ENCODE measurements at places on chromosomes 12 and 14. TPM values are rescaled to one million over a fixed set of nuclear protein-coding genes. Genes with fewer than 3 reads are reported as not detected.

DNA sequence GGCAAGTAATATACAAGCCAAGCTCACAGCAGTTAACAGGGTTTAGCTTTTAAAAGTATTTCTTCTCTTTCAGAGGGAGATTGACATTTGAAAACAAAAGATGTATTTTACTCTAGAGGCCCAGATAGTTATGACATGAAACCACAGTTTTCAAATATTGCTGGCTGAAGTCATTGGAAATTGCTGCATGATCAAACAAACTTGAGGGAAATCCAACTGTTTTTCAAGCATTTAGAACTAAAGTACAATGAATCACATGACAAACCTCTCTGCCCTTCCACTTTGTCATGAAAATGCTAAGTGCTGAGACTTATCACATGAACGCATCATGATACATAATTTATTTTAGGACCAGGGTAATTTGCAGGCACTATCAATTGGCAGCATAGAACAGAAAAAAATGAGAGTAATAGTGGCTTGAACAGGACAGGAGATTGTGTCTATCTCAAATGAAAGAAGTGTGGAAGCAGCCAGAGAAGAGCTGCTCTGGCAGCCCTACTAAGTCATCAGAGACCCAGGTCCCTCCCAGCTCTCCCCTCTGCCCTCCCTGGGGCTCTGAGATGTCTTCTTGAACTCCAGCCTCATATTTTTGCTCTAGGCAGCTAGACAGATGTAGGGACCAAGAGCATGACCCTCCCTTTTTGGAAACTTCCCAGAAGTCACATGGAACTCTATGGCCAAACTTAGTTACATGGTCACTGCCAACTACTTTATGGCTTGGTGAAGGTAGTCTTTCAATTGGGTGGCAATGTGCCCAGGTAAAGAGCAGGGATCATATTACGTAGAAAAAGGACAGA lies 90.1 kb upstream of the PELI2 start:
- H3K27ac ChIP-seq: no peak overlapping the region
- no peaks in the 10 kb centered on the region for H3K36me3 ChIP-seq
- peaks cover 37% of the 10 kb centered on the region for H3K27me3 ChIP-seq
- no peak overlapping the region for H3K4me3 ChIP-seq

DNA sequence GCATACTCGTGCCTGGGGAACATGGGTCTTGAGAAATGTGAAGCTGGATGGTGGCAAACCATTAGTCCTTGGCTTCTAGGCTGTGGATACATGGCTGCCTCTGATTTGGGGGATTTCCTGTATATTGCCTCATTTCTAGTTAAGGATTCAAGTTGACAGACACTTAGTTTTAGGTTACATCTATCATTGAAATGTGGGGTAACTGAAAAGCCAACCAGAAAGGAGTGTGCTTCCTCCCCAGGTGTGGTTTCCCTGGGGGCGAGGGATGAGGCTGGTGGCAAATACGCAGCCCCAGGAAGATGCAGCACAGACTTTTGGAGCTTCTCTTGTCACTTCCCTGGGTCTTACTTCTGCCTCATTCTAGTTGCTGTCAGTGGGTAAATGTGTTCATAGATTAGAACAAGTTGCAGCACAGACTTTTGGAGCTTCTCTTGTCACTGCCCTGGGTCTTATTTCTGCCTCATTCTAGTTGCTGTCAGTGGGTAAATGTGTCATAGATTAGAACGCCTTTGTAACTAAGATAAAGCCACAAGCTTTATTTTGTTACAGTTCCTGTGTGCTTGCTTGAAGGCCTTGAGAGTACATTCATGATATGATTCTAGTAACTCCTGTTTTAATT lies 85.1 kb downstream of the BORCS5 start:
- H3K4me1 ChIP-seq: peaks cover 62% of the 10 kb centered on the region
- peaks cover 29% of the 10 kb centered on the region for H3K36me3 ChIP-seq
- peak; percentile 59 for DNase-seq
- no peaks in the 10 kb centered on the region for H3K27me3 ChIP-seq

DNA sequence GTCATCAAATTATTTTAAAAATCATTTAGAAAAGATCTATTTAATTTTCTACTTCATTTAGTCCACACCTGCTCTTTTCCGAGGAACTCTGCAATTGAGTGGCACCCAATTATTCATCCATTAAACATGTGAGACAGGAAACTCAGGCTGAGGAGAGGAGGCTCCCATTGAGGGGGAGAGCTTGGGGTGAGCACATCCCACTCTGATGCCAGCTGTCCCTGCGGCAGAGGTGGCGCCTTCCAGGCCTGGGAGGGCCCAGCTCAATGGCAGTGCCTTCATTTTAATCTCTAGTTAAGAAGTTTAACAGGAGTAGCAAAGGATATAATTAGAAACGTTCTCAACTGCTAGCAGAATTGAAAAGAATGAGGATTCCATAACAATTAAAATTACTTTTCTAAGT lies 92.0 kb downstream of the ITPR2 start:
- H3K27me3 ChIP-seq: no peaks in the 10 kb centered on the region
- peaks cover 17% of the 10 kb centered on the region for H3K4me1 ChIP-seq
- no peak for DNase-seq
- peaks cover 31% of the 10 kb centered on the region for H3K36me3 ChIP-seq

GRCh38 chr14:105474483-105475268 lies at the start of gene CRIP2:
CRIP2 (plus strand) TSS chr14:105474821; CDS start chr14:105474863, 42 bp downstream.
- peak; percentile 33 for DNase-seq
- peak within 1 kb of the TSS; percentile 67 for H3K4me3 ChIP-seq
- H3K27ac ChIP-seq: no peak within 1 kb of the TSS
- peaks cover 9% of the 10 kb centered on the region for H3K4me1 ChIP-seq

DNA sequence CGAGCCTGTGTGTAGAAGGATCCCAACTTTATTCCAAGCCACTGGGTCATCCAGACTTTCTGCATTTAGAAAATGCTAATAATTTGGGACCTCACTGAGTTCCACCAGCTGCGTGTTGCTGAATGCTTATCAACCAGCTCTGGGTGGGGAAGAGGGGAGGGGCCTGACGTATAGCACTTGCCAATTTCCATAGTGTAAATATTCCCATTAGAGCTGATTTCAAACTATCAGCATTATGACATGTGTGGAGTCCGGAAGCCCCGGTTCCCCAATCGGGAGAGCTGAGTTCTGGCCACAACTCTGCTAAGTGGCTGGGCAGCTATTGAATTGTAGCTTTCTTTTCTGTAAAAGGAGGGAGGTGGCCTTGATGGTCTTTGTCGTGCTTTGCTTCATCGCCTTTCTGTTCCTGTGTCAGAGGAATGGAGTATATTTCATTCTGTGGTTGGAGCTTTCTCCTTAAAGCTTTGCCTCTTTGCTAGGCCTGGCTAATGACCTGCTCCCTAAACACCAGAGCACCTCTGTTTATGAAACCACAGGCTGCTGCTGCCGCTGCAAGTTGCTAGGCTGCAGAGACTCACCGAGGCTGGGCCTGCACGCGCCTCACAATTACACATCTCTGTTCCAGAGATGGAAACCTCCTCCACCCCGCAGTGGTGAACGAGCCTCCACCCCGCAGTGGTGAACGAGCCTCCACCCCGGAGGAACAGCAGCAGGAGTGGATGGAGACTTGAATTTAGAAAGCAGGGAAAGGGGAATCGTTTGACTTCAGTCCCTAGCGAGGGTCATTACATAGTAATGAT lies 7.7 kb upstream of the BCL7A start:
- no peak for DNase-seq
- peak overlapping the region; percentile 54 for H3K27ac ChIP-seq

HOXC12 gene
- not detected for total RNA-seq

TCL1B gene
- total RNA-seq: not detected

TDRD9 gene
- total RNA-seq: 0.60 TPM

HOTAIR gene
- total RNA-seq: not detected

DAAM1 gene
- total RNA-seq: 18.2 TPM

CLEC12A gene
- 0.52 TPM for total RNA-seq
